Activated CD4-positive, alpha-beta T cell treated with anti-CD3 and anti-CD28 coated beads, Interleukin-2, amount 10 ng/mL, durations not matched to agents 24 days and 14 days (primary cell): ENCODE measurements at places on chromosomes 7 and 10.

- H3K4me3 ChIP-seq: peak overlapping the region; percentile 43
- peak; percentile 74 for DNase-seq
- peaks cover 29% of the 10 kb centered on the region for H3K4me1 ChIP-seq
- H3K27me3 ChIP-seq: no peaks in the 10 kb centered on the region
- peaks cover 77% of the 10 kb centered on the region for H3K36me3 ChIP-seq
These were observed 68.6 kb downstream of the NSUN6 start for GRCh38 chr10:18582803-18583202.

DNA sequence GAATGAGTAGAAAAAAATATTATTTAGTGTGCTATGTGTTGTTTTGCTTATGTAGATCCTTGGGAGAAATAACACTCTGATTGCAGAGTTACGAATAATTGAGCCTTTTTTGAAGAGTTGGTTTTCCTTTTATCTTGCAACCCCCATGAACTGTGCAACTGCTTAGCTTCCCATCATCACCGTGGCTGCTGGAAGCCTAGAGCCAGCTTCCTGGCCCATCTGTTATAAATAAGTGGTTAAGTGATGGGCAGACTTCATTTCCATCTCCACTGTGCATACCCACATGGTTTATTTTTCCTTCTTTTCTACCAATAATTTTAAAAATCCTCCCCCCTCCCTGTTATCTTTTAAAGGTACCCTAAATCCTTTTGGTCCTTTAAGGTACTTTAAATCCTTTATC, 554.9 kb upstream of the GALNT17 start:
- H3K27me3 ChIP-seq: no peaks in the 10 kb centered on the region
- no peaks in the 10 kb centered on the region for H3K36me3 ChIP-seq
- H3K4me3 ChIP-seq: no peak overlapping the region
- no peak overlapping the region for H3K27ac ChIP-seq
- no peak for DNase-seq

GRCh38 chr10:121751191-121751760, 153.0 kb upstream of the FGFR2 start:
- H3K27ac ChIP-seq: no peak overlapping the region
- peaks cover 5% of the 10 kb centered on the region for H3K27me3 ChIP-seq
- DNase-seq: no peak
- no peak overlapping the region for H3K4me3 ChIP-seq
- H3K4me1 ChIP-seq: peaks cover 11% of the 10 kb centered on the region
- H3K36me3 ChIP-seq: peaks cover 13% of the 10 kb centered on the region

DNA sequence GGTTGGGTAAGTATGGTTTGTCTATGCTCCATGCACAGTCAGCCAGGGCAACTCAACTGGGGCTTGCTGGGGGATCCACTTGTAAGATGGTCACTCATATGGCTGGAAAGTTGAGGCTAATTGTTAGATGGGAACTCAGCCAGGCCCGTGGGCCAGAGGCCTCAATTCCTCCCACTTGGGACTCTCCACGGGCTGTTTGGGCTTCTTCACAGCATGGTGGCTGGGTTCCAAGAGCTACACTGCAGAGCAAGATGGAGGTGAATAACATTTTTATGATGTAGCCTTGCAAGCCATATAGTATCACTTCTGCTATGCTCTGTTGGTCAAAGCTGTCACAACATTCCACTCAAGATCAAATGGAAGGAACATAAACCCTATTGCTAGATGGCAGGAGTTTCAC, 39.2 kb downstream of the ELMO1 start:
- H3K4me1 ChIP-seq: peaks cover 56% of the 10 kb centered on the region
- H3K27me3 ChIP-seq: no peaks in the 10 kb centered on the region
- H3K36me3 ChIP-seq: peaks cover 22% of the 10 kb centered on the region
- DNase-seq: peak; percentile 60
- peak overlapping the region; percentile 91 for H3K27ac ChIP-seq
- H3K4me3 ChIP-seq: peak overlapping the region; percentile 81

DNA sequence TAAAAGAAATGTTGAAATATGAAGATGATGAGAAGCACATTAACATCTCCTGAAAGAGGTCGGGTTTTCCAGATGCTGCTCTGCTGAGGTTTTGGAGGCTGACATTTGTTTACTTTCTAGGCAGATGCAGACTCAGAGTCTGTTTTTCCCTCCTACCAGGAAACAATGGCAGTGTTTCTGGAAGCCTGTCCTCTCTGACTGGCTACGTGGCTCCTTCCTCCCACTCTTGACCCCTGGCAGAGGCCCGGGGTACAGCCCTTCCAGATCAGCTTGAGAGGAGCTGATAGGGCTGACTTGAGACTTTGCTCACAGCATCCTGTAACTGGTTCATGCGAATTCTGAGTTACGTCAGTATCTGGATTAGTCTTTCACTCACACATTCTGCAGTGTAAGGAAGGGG, 41.1 kb upstream of the IL15RA start:
- DNase-seq: no peak
- H3K27ac ChIP-seq: peak overlapping the region; percentile 70
- H3K4me1 ChIP-seq: peaks cover 56% of the 10 kb centered on the region
- H3K27me3 ChIP-seq: no peaks in the 10 kb centered on the region
- peaks cover 93% of the 10 kb centered on the region for H3K36me3 ChIP-seq
- peak overlapping the region; percentile 21 for H3K4me3 ChIP-seq

- H3K4me3 ChIP-seq: no peak overlapping the region
- DNase-seq: no peak
- H3K4me1 ChIP-seq: no peaks in the 10 kb centered on the region
- no peak overlapping the region for H3K27ac ChIP-seq
- H3K27me3 ChIP-seq: no peaks in the 10 kb centered on the region
- H3K36me3 ChIP-seq: no peaks in the 10 kb centered on the region
These were observed 164.0 kb downstream of the MGMT start for GRCh38 chr10:129631006-129631405.

DNA sequence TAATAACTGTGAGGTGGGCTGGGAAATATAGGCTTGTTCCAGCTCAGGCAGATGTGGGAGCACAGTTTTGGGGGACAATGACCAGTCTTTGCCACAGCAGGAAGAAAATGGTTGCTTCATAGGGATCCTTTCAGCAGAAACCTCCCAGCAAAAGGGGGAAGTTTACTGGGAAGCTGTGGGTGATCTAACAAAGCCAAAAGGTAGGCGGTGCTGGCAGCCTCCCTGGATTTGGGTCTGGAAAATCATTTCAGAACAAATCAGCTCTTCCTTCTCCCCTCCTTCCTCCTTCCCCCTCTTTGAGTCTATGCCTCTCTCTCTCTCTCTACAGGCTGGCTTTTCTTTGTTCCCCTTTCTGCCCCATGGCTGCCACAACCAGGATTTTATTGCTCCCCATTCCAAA, 16.2 kb downstream of the RPS24 start:
- H3K27ac ChIP-seq: no peak overlapping the region
- DNase-seq: no peak
- no peaks in the 10 kb centered on the region for H3K36me3 ChIP-seq

DNA sequence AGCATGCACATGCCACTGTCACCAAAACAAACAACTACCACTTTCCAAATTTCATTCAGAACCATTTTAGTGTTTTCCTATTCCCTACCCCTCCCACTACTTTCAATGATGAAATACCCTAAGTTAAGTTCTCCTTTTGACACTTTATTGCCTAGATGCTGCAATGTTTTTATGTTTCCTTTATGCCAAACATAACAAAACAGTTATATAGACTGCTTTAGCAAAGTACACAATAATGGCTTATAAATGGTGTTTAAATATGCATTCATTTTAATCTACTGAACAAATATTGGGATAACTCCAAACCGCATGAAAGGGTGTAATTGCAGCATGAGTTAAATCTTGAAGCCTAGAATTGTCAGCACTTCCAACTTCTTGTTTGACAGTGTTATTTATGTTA, 69.2 kb downstream of the PHYHIPL start:
- H3K36me3 ChIP-seq: no peaks in the 10 kb centered on the region
- H3K27ac ChIP-seq: no peak overlapping the region
- H3K4me1 ChIP-seq: no peaks in the 10 kb centered on the region
- no peaks in the 10 kb centered on the region for H3K27me3 ChIP-seq

- no peak overlapping the region for H3K27ac ChIP-seq
- peaks cover 11% of the 10 kb centered on the region for H3K4me1 ChIP-seq
- H3K27me3 ChIP-seq: peaks cover 55% of the 10 kb centered on the region
- DNase-seq: peak; percentile 61
These were observed 1.3 kb upstream of the FZD8 start for GRCh38 chr10:35643151-35644049.

DNA sequence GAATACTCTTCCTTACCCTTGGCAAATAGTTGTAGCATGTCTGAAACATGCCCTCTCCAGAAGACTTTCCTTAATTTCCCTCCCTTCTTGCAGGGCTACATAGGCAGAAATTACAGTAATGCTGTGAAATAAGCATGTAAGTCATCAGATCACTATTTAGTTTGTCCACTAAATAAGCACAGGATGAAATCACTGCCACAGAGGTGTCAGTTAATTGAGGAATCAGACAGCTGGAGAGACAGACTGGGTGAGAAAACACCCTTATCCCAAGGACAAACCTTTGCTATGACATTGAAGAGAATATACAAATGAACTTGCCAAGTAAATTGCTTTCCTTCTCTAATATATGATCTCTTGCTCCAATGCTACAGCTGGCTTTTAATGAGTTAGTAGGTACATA, 129.3 kb downstream of the CHRM2 start:
- no peak overlapping the region for H3K27ac ChIP-seq
- H3K36me3 ChIP-seq: no peaks in the 10 kb centered on the region
- DNase-seq: no peak
- H3K4me1 ChIP-seq: no peaks in the 10 kb centered on the region
- no peaks in the 10 kb centered on the region for H3K27me3 ChIP-seq

- H3K4me1 ChIP-seq: peaks cover 58% of the 10 kb centered on the region
- DNase-seq: peak; percentile 87
- H3K27ac ChIP-seq: peak overlapping the region; percentile 93
These were observed 2.4 kb downstream of the GATA3 start for GRCh38 chr10:8056871-8057331.

DNA sequence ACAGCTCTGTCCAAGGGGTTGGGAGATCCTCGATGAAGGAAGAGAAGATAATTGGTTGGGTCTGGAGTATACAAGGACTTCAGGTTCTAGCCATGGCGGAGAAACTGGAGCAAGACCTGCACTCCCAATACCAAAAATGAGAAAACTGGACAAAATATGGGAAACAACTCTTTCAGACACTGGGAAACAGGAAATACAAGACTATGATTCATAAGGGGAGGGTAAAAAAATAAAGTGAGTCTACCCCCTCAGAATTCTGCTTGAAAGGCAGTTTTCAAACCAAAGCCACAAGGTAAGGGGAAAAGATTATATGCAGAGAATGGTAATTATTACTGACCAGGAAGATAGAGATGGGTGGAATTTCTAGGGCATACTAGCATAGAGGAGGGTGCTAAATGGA, 10.2 kb upstream of the SEC61G start:
- no peaks in the 10 kb centered on the region for H3K36me3 ChIP-seq
- H3K4me3 ChIP-seq: no peak overlapping the region
- H3K4me1 ChIP-seq: peaks cover 9% of the 10 kb centered on the region
- no peak for DNase-seq
- peaks cover 57% of the 10 kb centered on the region for H3K27me3 ChIP-seq
- H3K27ac ChIP-seq: no peak overlapping the region

DNA sequence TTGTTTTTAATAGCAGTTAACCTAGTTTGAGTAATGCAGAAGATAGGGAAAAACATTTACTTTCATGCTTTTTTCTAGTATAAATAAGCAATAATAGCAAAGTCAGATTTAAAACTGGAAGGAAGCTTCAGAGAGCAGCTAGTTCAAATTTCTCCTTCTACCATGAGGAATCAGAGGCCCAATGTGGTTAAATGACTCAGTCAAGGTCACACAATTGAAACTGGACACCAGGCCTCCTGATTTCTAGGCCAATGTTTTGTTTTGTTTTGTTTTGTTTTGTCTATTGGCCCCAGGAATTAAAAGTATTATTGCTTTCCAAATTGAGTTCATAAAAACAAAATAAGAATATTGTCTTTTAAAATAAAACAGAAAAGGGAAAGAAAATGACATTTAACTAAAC, 122.3 kb downstream of the TRIL start:
- no peaks in the 10 kb centered on the region for H3K27me3 ChIP-seq
- H3K36me3 ChIP-seq: no peaks in the 10 kb centered on the region
- H3K4me3 ChIP-seq: no peak overlapping the region
- H3K4me1 ChIP-seq: no peaks in the 10 kb centered on the region
- no peak overlapping the region for H3K27ac ChIP-seq

DNA sequence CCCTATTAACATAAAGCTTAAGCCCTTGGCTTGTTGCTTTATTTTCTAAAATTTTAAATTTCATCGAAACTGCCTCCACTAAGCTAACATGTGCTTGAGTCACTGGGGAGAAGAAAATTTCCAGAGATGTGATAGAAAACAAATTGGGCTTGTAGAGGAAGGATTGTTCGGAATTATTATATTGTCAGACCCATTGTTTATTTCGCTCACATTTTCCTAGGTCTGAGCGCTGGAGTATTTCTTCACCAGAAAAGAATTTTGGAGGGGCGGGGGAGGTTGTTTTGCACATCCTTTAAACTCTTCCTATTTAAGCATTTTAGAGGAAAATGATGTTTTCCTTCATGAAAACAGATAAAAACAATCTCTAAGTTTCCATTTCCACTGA, 29.1 kb downstream of the CELF2 start:
- no peak for DNase-seq
- peaks cover 3% of the 10 kb centered on the region for H3K4me1 ChIP-seq
- H3K27ac ChIP-seq: no peak overlapping the region

DNA sequence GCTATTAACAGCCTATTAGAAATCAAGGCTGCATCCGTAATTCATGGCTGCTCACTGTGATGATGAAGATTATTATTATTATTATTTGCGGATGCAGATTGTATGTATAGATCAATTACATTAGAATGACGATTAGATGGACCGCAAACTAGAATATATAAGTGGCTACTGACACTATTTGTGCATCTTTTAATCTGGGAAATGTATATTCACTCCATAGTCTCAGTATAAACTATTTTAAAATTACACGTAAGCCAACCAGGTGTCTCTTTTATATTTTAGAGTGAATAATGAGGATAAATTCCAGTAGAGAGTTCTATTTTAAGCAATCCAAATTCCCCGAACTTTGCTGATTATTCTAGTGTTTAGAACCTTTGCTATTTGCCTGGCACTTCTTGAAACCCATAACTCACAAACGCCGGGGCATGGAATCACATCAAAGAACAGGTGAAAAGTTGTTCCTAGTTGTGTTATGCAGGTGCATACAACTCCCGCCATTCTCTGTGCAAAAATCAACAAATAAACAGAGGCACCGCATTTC, 509 bp upstream of the ING3 start:
- DNase-seq: no peak
- H3K27me3 ChIP-seq: peaks cover 22% of the 10 kb centered on the region
- H3K36me3 ChIP-seq: peaks cover 17% of the 10 kb centered on the region
- H3K4me1 ChIP-seq: peaks cover 21% of the 10 kb centered on the region
- H3K4me3 ChIP-seq: peak overlapping the region; percentile 96

DNA sequence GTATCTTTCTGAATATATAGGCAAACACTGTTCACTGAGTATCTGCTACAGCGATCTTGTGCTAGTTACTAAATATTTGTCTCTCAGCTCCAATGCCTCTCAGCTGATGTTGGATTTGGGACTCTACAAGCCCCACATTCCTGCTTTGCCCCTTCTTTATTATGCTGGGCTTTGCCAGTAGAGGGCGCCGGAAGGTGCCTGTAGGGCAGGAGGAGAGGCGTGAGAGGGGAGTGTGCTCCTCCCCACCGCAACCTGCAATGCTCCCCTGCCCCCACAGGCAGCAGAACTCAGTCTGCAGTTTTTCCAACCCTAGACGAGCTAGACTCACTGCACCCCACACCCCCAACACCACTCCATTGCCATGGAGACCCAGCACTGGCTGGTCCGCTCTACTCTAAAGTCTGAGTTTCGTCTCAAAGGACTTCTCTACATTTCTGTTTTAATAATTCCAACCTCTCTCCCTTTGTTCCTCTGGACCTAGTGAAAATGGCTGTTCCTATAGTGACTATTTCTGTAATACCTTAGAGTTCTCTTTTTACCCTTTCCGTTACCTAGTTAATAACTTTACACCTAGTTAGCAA, 337.6 kb downstream of the CCSER2 start:
- H3K4me1 ChIP-seq: no peaks in the 10 kb centered on the region
- DNase-seq: peak; percentile 73
- no peak overlapping the region for H3K4me3 ChIP-seq
- H3K27ac ChIP-seq: no peak overlapping the region
- H3K27me3 ChIP-seq: no peaks in the 10 kb centered on the region
- no peaks in the 10 kb centered on the region for H3K36me3 ChIP-seq
